SJSA1 (cell line): ENCODE measurements at places on chromosomes 1 and 21. TPM values are rescaled to one million over a fixed set of nuclear protein-coding genes. Genes with fewer than 3 reads are reported as not detected.

DNA sequence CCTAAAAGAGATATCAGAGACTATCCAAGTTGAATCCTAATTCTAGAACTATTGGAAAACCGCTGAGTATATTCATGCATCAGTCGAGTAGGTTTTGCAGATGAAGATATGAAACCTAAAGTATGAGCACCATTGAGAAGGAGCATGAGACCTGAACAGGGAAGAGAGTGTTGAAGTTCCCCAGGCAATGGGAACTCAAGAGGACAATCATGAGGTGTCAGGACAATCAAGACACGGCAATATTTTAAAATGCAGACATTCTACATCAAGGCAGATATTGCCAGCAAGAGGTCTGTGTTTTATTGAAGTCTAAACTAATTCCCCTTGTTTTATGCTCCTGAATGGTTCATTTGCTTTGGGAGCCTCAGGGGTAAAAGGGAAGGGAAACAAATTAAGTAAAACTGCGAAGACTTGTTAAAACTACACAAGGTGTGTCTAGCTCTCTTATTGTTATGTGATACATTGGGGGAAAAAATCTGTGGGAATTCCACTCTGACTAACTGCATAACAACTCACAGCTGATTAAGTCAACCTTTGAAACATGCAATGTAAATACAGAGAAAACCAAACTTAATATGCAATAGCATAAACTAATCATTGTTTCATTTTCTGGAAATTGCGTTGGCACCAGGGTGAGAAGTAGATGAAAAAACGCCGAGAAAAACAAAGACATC, 347.9 kb upstream of the ADGRL2 start:
- no peak overlapping the region for H3K27ac ChIP-seq
- H3K4me3 ChIP-seq: no peak overlapping the region
- H3K36me3 ChIP-seq: no peaks in the 10 kb centered on the region
- DNase-seq: no peak
- no peaks in the 10 kb centered on the region; the same call in 1 of the 2 replicates for H3K27me3 ChIP-seq

DNA sequence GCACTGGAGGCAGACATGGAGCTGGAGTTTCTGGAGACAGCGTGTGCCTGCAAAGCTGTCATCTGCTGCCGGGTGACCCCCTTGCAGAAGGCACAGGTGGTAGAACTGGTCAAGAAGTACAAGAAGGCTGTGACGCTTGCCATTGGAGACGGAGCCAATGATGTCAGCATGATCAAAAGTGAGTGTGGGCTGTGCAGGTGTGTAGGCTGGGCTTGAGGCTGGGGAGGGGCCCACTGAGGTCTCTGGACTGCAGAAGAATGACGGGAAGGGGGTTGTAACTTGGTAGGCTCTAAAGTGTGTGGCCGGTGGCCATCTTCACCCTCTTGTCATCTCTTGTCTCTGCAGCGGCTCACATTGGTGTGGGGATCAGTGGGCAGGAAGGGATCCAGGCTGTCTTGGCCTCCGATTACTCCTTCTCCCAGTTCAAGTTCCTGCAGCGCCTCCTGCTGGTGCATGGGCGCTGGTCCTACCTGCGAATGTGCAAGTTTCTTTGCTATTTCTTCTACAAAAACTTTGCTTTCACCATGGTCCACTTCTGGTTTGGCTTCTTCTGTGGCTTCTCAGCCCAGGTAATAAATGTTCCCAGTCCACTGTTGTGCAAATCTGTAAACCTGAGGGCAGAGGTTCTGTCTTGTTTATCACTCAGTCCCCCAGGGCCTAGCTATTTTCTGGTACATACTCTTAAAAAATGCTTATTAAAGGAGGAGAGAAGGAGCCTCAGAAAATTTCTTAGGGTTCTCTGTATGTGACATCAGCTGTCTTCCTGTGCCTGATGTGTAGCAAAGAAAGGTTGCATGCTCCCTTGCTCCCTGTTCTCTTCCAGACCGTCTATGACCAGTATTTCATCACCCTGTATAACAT, 19.9 kb downstream of the ATP8B2 start:
- no peak overlapping the region for H3K4me3 ChIP-seq
- H3K36me3 ChIP-seq: peaks cover 85% of the 10 kb centered on the region
- H3K27me3 ChIP-seq: no peaks in the 10 kb centered on the region
- no peak for DNase-seq
- H3K27ac ChIP-seq: no peak overlapping the region
- H3K4me1 ChIP-seq: no peaks in the 10 kb centered on the region

DNA sequence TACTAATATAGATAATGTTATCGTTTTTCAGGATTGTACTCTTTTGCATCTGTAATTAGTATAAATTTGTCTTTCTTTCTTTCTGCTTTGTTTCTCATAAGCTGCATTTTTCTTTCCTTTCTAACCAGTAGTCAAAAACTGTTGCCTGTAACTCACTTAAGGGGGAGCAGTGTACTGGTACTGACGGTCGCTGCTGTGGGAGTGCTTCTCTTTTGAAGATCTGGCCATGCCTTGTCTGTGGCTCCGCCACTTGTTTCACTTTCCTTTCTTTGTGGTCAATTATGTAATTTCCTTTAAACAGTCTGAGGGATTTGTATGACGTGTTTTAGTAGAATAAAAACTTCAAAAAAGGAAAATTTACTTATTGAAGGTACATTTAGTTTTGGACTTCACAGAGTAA, 37.0 kb downstream of the MIA3 start:
- H3K4me3 ChIP-seq: no peak overlapping the region
- peaks cover 87% of the 10 kb centered on the region for H3K36me3 ChIP-seq
- no peaks in the 10 kb centered on the region; the same call in 1 of the 2 replicates for H3K4me1 ChIP-seq
- DNase-seq: no peak
- H3K27me3 ChIP-seq: no peaks in the 10 kb centered on the region
- H3K27ac ChIP-seq: no peak overlapping the region

Gene LUZP1
- 30.0 and 47.4 TPM in 2 replicates for total RNA-seq

- peak; percentile 62 for DNase-seq
- no peaks in the 10 kb centered on the region for H3K36me3 ChIP-seq
- H3K4me3 ChIP-seq: no peak overlapping the region
These were observed 3.2 kb downstream of the MYBPH start for GRCh38 chr1:203172184-203173010.

GRCh38 chr1:89900791-89901708, 80.2 kb downstream of the LRRC8D start:
- peaks cover 23% of the 10 kb centered on the region for H3K4me1 ChIP-seq
- H3K36me3 ChIP-seq: no peaks in the 10 kb centered on the region
- no peak overlapping the region for H3K27ac ChIP-seq
- no peak for DNase-seq

- no peak for DNase-seq
- H3K27ac ChIP-seq: no peak overlapping the region
- H3K27me3 ChIP-seq: no peaks in the 10 kb centered on the region
- H3K4me1 ChIP-seq: no peaks in the 10 kb centered on the region
- H3K4me3 ChIP-seq: no peak overlapping the region
These were observed 528.2 kb downstream of the SMYD3 start for GRCh38 chr1:245978915-245979314.

DNA sequence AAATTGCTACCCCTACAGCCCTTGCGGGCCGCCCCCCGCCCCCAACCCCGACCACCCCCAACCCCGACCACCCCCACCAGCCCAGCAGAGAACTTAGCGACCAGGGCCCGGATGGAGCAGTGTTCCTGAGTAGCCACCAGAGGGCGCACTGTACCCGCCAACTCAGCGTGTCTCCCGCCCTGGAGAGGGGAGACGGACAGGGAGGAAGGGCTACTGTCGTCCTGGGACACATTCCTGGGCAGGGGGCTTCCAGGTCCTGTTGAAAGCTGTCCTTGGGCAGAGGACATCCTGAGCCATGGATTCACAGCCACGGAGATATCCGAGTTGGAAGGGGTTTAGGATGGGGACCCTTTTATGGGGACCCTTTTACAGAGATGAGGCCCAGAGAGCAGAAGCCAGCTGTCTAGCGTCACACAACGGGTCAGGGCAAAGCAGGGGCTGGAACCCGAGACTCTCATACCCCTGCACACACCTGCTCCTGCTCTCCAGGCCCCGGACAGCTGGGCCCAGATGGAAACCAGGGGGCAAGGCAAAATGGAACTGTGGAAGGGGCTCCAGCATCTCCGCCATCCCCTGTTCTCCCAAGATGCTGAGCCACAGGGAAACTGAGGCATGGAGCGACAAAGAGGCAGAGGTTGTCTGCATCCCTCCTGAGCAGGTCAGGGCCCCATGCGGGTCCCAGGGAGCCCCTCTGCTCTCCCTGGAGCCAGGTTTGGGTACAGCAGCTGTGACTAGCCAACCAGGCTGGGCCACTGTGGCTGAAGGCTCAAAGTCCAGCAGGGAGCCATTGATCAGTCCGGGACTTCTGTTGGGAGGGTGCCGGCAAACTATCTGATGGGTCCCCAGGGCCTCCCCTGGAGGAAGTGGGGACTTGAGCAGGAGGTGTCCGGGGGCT, 25.0 kb upstream of the LAPTM5 start:
- H3K36me3 ChIP-seq: no peaks in the 10 kb centered on the region
- H3K27ac ChIP-seq: no peak overlapping the region
- peaks cover 25% of the 10 kb centered on the region for H3K4me1 ChIP-seq
- peak; percentile 61 for DNase-seq
- no peaks in the 10 kb centered on the region for H3K27me3 ChIP-seq

Gene ILDR2
- 39.4 and 43.5 TPM in 2 replicates for total RNA-seq

Gene CRYBG2
- total RNA-seq: not detected in 2 replicates
